AG10803 (cell line): ENCODE measurements at places on chromosomes 13 and 19.

DNA sequence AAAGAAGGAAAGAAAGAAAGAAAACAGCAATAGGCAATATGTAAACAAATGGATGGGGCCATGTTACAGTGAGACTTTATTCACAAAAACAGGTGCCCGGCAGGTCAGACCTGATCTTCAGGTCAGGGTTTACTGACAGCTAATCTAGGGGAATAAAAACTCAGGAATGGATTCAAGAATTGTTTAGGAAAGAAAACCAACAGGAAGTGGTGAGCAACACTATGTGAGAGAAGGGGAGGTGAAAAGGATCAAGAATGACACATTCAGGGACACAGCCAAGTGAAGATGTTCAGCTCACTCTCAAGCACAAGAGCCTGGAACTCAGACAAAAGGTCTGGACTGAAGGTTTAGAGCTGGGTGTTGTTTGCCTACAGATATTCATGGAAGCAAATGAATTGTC lies 244.5 kb downstream of the EFNB2 start:
- peak; percentile 65 for DNase-seq

DNA sequence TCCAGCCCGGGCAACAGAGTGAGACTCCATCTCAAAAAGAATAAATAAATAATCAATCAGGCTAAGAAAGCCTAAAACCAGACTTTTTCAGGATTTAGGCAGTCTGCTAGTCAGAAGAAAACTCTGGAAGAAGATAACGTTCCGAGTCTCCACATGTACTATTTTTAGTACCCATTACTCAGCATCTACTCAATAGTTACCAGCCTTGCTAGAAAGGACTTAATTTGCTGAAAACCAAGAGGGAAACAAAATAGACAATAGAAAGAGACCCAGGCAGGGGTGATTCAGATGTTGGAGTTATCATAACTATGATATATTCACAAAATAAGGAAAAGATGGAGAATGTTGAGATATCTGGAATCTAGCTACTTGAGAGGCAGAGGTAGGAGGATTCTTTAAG lies 3.6 kb upstream of the LIN7B start:
- peak; percentile 38 for DNase-seq

DNA sequence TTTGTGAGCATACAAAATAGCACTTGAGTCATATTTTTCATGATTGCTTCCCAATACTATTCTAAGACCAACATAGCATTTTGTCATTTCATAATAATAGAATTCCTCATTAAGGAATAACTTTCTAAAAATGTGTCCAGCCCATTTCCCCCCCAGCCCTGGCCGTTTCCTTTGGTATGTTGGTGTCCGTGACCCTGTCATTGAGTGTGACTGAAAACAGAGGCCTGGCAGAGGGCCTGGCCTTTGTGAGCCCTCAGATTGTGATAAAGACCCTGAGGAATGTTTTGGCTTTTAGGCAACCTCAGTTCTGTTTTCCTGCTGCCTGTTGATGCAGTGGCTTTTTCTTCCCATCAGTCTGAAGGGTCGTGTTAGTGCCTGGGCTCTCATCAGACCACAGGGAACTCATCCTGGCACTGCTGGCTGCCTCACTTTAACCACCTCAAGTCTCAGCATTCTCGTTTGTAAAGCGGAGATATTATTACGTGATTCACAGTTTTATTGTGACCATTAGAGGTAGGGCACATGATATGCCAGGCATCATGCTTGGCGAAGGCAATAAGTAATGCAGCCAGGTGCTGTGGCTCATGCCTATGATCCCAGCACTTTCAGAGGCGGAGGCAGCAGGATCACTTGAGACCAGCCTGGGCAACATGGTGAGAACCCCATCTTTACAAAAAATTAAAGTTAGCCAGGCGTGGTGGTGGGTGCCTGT lies 13.8 kb downstream of the SPINT2 start:
- peak; percentile 91 for DNase-seq

DNA sequence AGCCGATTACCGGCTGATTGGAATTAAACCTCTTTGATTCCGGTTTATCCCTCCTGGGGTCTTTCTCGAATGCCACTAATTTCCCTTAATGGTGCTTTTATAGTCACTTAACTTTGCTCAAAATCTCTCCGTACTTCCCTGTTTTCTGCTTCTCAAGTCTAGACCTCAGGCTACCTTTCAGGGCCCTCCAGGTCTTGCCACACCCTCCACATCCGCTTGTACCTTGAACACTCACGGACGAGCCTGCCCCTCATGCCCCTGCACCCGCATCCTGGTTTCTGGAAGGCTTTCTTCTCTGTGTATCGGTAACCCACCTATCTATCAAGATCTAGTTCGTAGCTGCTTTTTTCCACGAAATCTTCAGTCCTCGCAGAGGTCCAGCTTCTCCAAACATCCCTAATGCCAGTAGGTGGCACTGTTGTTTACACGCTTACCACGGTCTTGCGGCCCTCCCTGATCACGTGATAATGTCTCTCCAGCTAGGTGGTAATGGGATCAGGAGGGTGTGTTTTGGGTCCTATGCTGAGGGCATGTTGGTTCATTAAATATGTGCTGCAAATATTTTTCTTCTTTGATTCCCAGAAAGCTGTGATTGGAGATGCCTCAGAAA lies 13.8 kb downstream of the ATP12A start:
- DNase-seq, result peak; percentile 31

- DNase-seq, result no peak
Measured at GRCh38 chr19:35843676-35844481, 8.4 kb downstream of the NPHS1 start.

GRCh38 chr19:39727070-39727800 lies 10.6 kb downstream of the CLC start:
- DNase-seq, result no peak

DNA sequence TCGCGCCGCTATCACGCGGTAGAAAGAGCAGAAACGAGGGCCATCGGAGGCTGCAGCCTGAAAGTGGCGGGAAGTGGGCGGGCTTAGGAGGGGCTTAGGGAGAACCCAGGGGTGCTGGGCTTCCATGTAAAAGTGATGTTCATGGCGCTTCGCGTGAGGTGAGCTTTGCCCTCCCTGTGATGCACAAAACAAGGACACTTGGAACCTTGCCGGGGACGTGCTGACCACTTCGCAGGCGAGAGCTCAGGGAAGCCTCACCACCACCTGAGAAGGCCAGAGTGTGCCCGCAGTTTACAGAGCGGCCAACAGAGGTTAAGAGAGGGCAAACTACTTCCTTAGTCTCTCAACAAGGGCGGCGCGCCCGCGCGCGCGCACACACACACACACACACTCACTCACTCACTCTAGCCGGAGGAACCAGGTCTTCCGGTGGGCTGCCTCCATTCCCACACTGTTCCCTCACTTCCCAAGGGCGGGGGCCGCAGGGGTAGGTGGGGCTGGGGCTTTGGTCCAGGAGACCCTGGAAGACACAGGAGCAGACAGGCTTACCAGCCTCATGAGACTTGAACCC lies 651 bp downstream of the GAPDHS start:
- DNase-seq, result peak; percentile 48

GRCh38 chr19:11264452-11265176 lies 2.3 kb upstream of the DOCK6 start:
- DNase-seq, result no peak

- peak; percentile 57 for DNase-seq
Measured at GRCh38 chr13:51286135-51287002, 53.1 kb upstream of the SERPINE3 start.

GRCh38 chr13:47317356-47317755 lies 420.5 kb upstream of the HTR2A start:
- DNase-seq, result no peak

DNA sequence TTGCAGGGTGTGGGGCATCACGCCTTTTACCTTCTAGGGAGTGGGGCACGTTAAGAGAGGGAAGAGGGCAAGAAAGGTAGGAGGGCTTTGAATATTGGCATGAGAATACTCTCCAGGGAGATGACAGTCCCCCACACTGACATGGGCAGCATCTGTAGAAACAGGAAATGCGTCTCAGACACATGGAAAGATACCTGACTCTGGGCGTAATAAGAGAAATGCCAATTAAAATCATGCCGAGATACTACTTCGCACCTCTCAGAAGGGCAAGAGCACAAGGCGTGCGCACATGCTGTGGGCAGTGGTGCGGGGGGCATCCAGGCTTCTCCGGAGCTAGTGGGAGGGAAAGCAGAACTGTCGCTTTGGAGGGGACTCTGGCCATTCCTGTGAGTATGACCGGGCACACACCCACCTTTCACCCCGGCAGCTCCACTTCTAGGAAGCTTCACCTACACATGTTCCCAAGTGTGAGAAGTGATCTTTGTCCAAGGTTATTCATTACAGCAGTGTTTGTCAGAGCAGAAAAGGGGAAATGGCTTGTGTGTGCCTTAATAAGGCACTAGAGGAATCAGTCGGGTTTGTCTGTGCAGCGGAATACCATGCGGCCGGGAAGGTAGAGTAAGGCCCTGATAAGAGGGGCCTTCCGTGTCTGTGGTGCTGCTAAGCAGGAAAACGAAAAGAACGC lies 99.5 kb downstream of the SIPA1L3 start:
- DNase-seq, result no peak

- no peak for DNase-seq
Measured at GRCh38 chr19:31317570-31317969, 31.7 kb downstream of the TSHZ3 start.

- peak; percentile 93 for DNase-seq
Measured at GRCh38 chr19:38684078-38684861, 36.8 kb downstream of the ACTN4 start.

DNA sequence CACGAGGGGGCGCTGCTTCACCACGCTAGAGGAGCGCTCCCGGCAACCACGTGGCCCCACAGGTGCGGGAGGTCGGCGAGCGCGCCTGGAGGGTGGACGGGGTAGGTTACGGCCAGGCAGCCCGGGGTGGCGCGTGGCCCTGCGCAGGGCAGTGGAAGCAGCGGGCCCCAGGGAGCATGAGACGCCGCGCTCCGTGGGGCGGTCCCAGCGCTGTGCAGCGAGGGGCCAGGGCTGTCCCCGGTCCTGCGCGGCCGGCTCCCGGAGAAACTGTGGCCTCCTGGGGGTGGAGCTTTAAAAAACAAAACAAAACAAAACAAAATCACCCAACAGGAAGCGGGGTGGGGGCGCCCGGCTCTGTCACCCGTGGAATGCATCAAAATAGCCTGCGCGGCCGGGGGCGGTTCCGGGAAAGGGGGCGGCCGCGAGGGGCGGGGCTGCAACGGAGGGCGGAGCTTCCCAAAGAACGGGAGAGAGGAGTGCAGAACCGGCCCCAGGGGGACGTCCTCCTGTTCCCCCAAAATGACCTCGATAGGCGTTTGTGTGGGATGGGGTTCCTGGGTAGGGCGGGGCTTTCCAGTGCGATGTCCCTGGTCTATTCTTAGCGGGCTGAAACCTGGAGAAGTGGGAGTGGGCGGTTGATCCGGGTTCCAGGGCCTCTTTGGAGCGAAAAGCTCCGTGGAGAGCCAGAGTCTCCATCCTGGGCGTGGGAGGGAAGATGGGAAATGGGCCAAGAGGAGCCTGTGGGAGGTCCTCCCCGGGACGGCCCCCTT lies 27.3 kb downstream of the NUMBL start:
- DNase-seq, result peak; percentile 78

GRCh38 chr19:44746946-44747738 lies 1.4 kb upstream of the BCL3 start:
- DNase-seq, result peak; percentile 95

GRCh38 chr19:512547-513365 lies 5.5 kb downstream of the TPGS1 start:
- DNase-seq, result no peak

GRCh38 chr13:94254737-94255136 lies 224.7 kb downstream of the DCT start:
- peak; percentile 20 for DNase-seq

GRCh38 chr19:33719366-33720154 lies 77.1 kb upstream of the KCTD15 start:
- DNase-seq, result no peak

DNA sequence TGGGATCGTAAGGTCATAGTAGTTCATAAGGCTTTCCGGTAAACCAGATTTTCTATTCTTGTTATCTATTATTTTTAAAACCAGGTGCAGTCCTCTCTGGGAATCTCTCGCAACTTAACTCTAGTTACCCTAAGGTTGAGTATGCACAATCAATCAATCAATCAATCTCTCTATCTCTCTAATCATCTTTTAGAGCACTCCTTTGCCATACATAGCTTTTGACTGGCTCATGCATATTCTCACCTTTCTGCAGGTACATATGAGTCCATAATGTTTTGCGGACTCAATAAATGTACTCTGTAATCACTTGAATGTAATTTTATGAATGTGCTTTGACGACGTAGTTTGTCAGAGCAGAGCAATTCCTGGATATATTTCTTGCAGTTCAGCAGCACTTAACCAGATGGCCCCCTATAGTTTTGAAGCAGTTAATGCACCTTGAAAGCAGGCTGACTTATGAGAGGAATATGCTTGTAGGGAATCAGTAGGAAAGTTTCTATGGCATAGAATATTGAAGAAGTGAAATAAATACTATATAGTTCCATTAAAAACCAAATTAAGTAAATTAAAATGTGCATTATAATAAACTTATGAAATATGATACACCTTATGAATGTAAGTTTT lies 524.7 kb downstream of the GPC5 start:
- DNase-seq, result no peak

- DNase-seq, result peak; percentile 41
Measured at GRCh38 chr19:33508941-33509614, 12.5 kb downstream of the PEPD start.

- DNase-seq, result no peak
Measured at GRCh38 chr19:862581-863314, 3.3 kb downstream of the CFD start.

- DNase-seq, result no peak
Measured at GRCh38 chr19:33661336-33661735, 39.6 kb downstream of the CHST8 start.

DNA sequence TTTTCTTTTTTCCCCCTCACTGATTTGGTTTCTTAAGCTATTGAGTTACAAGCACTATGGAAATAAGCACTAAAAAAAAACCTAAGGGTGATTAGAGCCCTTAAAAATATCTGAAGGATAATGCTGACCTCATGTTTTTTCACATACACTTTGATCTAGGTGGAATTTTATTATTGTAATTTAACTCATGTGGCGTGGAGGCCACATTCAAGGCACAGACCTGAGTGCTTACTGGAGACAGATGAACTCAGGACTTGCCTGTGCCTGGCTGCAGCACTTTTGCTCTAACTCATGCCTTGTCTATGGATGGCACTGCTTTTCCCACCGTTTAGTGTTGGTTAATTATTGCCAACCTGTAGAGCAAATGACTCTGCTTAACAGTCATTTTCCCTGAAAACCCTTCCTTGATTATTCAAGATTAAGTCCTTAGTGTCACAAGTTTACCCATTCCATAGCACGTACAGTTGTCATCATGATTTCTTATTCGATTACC lies 541.4 kb downstream of the GPC6 start:
- DNase-seq, result no peak
